ENCODE measurements at places on chromosomes 3 and 15. TPM values are rescaled to one million over a fixed set of nuclear protein-coding genes. Genes with fewer than 3 reads are reported as not detected.

DNA sequence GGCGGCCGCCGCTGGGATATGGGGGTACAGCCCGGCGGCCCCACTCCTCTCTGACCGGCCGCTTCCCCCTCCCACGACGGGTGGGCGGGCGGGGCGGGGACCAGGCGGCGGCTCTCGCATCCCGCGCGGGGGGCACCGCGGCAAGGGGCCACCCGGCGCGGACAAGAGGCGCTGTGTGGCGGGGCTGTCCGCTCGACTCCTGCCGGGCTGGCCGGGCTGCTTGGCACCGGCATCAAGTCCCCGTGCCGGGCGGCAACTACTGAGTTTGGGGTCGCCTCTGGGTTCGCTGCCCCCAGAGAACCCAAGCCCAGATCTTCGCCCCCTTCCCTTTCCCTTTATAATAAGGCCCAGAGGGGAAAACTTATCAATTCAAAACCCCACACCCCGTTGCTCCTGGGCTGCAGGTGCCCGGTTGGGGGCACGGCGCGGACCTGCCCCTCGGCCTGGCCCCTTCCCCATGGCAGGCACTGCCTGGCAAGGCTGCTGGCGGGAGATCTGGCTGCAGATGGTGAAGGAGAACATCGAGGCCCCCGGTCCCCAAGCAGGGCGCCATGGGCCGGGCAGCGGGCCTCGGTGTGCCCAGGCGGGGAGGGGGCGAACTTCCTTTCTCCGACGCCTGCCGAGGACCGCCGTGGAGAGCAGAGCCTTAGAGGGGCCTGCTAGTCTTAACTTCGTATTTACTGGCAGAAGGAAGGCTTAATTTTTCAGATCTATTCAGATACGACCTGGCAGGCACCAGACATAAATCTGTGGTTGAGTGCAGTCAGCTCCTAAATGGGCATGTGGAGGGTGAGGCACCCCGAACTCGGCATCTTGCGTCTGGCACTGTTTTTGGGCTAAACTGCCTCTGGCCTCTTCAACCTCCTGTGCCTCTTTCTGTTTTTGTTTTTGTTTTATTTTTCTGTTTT is 911 bp downstream of the APBA2 start:
- H3K4me1 ChIP-seq, result peaks cover 19% of the 10 kb centered on the region
- no peak for DNase-seq
- H3K27me3 ChIP-seq, result peaks cover 47% of the 10 kb centered on the region
- peak overlapping the region; percentile 60 for H3K4me3 ChIP-seq
- no peak overlapping the region for H3K27ac ChIP-seq

- H3K36me3 ChIP-seq, result peaks cover 89% of the 10 kb centered on the region
- no peaks in the 10 kb centered on the region for H3K4me1 ChIP-seq
- no peak for DNase-seq
These were observed 99.5 kb downstream of the SNRPN start for GRCh38 chr15:25054329-25054728.

DNA sequence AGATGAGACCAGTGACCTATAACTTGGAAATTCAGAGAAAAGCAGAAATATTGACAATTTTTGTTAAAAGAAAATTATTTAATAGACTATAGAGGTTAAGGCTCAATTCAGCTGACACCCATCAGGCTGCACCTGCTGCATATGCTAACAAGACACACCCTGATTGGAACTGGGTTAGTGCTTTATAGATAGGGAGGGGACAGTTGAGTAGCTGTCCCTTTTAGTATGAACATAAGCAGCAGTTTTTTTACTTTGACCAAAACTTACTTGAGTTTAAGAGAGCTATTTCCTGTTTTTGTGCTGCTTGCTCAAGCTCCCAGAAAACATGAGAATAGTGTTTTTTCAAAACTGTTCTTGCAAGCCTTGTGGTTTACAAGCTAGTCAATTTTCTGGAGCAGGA is 292.6 kb downstream of the LRRC3B start:
- no peak overlapping the region for H3K27ac ChIP-seq
- no peaks in the 10 kb centered on the region for H3K4me1 ChIP-seq
- no peak overlapping the region for H3K4me3 ChIP-seq
- DNase-seq, result no peak

GRCh38 chr15:60572541-60573421 is 93.8 kb upstream of the ICE2 start:
- no peaks in the 10 kb centered on the region for H3K36me3 ChIP-seq
- peaks cover 16% of the 10 kb centered on the region for H3K4me1 ChIP-seq
- no peak overlapping the region for H3K27ac ChIP-seq
- H3K4me3 ChIP-seq, result no peak overlapping the region
- H3K27me3 ChIP-seq, result no peaks in the 10 kb centered on the region

DNA sequence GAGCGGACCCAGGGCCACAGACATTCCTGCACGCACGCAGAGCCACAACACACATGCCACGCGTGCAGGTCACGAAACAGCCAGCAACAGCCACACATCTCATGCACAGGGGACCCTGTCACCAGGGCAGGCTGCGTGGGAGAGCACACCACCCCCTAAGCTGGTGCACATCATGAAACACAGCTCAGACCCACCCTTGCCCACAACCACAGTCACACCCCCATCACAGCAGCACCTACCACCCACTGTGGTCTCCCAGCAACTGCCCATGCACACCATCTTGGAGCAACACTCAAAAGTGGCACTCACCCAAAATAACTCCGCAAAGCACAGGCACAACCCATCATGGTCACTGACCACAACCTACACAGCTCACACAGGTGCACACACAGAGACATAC is 75.7 kb downstream of the OCA2 start:
- H3K4me1 ChIP-seq, result no peaks in the 10 kb centered on the region
- DNase-seq, result no peak
- H3K36me3 ChIP-seq, result no peaks in the 10 kb centered on the region
- H3K27me3 ChIP-seq, result no peaks in the 10 kb centered on the region

DNA sequence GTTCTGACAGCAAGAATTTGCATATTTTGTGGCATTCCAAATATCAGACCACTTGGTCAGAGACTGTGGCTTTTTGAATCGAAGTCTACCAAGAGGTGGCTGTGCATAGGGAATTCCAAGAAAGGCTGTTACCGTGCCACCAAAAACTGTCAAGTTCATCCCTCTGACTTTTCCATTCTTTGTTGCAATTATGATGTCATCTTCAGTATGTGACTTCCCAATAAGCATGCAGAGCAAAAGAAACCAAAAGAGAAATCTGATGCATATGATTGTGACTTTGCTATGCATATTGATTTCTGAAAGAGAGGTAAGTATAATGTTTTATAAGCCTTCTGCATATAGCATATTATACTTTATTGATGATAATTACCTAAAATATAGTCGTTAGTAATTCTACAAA is 6.5 kb downstream of the BCHE start:
- H3K4me3 ChIP-seq, result no peak overlapping the region
- no peak for DNase-seq
- no peaks in the 10 kb centered on the region for H3K36me3 ChIP-seq
- no peaks in the 10 kb centered on the region for H3K27me3 ChIP-seq

- no peak overlapping the region for H3K4me3 ChIP-seq
- H3K36me3 ChIP-seq, result no peaks in the 10 kb centered on the region
- H3K4me1 ChIP-seq, result no peaks in the 10 kb centered on the region
- no peak for DNase-seq
- H3K27me3 ChIP-seq, result no peaks in the 10 kb centered on the region
- no peak overlapping the region for H3K27ac ChIP-seq
These were observed 160.0 kb downstream of the STT3B start for GRCh38 chr3:31692751-31693150.

DNA sequence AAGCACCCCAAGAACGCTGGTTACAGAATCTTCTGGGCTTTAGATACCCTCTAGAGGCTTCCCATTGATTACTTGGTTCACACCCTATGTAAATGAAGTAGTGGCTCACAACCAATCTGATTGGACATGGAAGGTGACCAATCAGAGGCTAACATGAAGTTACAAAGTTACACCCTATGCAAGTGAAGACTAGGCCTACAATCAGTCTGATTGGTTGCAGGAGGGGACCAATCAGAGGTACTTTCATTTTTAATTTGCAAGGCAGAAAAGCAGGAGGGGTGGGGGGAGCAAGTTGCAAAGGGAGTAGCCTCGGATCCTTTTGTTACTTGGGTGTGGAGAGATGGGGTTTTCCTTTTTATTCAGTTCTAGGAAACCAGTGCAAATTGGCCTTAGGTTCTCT is 11.1 kb upstream of the RTP2 start:
- no peak overlapping the region for H3K27ac ChIP-seq
- H3K4me1 ChIP-seq, result no peaks in the 10 kb centered on the region
- no peak overlapping the region for H3K4me3 ChIP-seq
- no peaks in the 10 kb centered on the region for H3K36me3 ChIP-seq

Gene CCDC39
- total RNA-seq, result not detected

Gene STAB1
- 21.1 TPM for total RNA-seq

Gene VGLL3
- total RNA-seq, result 9.9 TPM

Gene GRK7
- not detected for total RNA-seq

Gene DUOX2
- 32.6 TPM for total RNA-seq

Gene RHOV
- 82.0 TPM for total RNA-seq

Gene BNC1
- 28.3 TPM for total RNA-seq

Data from suprapubic skin (tissue), 4 donors.